Bone marrow (tissue), 2 donors: ENCODE measurements at places on chromosomes 16 and 17.

DNA sequence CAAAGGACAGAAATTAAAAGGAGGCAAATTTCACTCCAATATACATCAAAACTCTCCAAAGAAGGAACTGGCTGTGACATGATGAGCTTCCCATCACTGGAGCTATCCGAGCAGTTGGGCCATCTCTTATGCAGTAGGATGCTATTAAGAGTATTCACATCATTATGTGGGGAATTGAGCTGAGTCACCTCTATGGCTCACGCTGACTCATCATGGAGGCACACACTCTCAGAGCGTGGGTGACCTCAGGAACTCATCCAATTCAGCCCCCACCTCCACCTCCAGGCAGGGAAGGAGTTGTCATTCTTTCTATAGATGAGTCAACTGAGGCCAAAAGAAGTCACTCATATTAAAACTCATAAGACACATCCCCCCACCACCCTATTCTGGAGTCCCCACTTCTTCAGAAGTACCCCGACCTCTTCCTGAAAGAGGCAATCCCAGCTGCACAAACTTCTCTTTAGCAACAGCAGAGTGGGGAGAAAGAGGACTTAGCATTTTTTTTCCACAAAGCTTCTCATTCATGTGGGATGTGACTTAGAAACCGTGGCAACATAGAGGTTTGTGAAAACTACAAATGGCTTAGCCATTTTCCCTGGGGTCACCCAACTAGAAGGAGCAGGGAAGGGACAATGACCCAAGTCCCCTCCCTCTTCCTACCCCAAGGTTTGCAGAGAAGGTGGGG, 32.5 kb downstream of the ABCC12 start:
- DNase-seq = no peak

- no peak for DNase-seq
Measured at GRCh38 chr17:20243524-20243923, 223.8 kb downstream of the LGALS9B start.

GRCh38 chr16:56682703-56683397, 580 bp downstream of the MT1X start:
- no peak for DNase-seq

GRCh38 chr17:50692448-50693035, 15.2 kb downstream of the ANKRD40 start:
- no peak for DNase-seq

DNA sequence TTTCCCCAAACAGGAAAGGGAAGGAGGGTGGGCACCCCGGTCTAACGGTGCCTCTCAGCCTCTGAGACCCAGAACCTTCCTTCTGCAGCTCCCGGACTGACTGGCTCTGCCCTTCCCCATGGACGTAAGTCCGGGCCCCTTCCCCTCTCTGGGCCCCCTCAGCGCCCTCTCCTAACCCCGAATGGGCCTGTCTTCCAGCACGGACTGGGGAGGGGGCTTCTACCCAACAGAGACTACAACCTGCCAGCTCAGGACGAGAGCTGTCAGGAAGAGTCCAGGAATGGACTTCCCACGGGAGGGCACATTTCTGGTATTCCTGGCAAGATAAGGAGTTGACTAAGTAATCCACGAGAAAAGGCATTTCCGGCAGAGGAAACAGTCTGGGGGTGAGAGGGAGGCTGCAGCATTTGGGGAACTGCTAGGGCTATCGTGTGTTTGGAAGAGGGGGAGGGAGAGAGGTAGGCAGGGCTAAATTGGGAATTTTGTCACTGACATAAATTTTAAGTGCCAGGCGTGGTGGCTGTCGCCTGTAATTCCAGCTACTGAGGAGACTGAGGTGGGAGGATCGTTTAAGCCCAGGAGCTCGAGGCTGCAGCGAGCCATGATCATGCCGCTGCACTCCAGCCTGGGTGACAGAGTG, 12.1 kb upstream of the ALDOA start:
- DNase-seq = no peak

DNA sequence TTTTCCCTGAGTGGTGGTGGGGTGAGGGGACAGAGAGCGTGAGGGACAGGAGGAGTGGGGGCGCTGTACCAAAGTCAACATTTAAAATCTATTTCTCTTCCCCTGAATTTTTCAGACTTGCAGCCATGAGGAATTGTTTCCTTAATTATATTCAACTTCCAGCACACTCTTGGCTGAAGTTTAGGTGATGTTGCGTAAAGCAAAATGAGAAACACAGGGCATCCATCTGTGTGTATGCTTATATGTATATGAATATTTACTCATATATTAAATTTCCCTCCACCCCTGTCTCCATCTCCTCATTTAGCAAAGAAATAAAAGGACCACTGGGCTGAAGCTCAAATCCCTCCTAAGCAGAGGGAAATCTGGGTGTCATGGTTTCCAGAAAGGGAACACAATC, 218.1 kb downstream of the XYLT1 start:
- DNase-seq = no peak

- DNase-seq = no peak
Measured at GRCh38 chr16:89706518-89707260, 5.2 kb upstream of the SPATA2L start.

- no peak for DNase-seq
Measured at GRCh38 chr17:16407911-16408588, 7.3 kb upstream of the TRPV2 start.

DNA sequence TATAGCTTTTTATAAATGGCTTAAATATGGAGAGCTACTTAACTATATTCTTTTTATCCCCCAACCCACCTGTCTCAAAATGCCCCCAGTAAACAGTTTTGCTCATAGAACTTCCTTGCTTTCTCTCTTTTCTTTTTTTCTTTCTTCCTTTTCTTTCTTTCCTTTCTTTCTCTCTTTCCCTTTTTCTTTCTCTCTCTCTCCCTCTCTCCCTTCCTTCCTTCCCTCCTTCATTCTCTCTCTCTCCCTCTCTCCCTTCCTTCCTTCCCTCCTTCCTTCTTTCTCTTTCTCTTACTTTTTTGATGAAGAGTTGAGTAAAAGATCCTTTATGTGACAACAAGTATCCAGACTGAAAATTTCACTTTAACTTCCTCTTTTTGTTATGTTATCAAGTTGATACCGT, 48.2 kb downstream of the KCNJ2 start:
- no peak for DNase-seq

- no peak for DNase-seq
Measured at GRCh38 chr16:57316390-57317017, 32.0 kb upstream of the PLLP start.

- no peak for DNase-seq
Measured at GRCh38 chr17:753418-753817, 1.4 kb upstream of the GEMIN4 start.

GRCh38 chr16:88515371-88515770, 54.8 kb upstream of the ZC3H18 start:
- DNase-seq = no peak

DNA sequence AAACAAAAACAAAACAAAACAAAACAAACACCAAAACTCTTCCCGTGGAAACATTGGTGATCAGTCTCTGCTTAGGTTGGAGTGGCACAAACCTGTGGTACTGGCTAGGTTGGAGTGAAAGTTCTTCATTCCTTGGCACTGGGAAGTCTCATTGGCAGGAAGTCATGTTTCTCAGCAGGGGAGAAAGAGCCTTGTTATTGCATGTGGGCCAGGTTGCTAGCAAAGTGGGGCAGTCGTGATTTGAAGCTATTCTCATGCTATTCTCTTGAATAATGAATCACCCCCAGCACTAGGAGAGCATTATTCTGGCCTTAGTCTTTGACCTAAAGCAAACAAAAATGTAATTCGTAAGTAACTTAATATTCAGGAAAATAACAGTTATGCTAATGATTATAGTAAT, 24.3 kb upstream of the B4GALNT2 start:
- DNase-seq = no peak

DNA sequence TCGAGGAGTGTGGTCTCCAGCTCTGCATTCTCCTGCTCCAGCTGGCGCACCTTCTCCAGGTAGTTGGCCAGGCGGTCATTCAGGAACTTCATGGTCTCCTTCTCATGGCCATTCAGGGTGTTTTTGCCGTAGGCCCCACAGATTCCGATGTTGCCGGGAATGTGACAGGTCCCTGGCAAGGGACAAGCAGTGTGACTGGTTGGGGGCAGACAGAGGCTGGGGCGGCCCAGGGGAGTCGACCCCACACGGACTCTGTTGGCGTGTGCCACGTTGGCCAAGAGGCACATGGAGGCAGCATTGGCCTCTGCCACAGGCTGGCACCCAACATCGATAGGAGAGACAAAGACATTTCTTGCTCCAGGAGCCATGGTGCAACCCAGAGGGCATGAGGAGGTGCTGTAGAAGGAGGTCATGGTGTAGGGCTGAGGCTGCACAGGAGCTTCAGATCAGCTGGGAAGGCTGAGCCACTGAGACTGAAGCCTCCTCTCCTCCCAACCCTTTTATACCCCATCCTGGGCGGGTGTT, at the start of gene KRT37:
KRT37 (minus strand) TSS at position 475 of the 525 bp plus-strand sequence; CDS start at position 413, 62 bp downstream.
- DNase-seq = no peak

DNA sequence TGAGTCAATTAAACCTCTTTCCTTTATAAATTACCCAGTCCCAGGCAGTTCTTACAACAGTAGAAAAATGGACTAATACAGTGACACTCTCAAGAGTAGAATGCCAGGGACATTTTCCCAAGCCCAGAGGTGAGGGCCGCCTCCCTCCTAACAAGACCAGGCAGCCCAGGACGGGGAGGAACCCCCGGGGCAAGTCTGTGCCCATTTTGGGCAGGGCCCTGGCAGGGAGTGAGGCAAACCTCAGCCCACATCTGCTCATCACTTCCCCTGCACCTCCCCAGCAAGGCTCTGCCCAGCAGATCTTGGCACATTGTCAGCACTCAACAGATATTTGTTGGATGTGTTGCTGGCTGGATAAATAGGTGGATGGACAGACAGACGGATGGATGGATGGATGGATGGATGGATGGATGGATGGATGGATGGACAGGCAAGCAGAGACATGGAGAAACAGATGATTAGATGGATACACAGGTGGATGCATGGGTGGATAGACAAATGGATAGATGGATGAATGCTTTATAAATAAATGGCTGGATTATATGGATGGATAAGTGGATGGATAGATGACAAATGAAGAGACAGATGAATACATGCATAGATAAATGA, 271.3 kb downstream of the PARN start:
- no peak for DNase-seq

- DNase-seq = no peak
Measured at GRCh38 chr16:31618130-31618529, 90.4 kb downstream of the AHSP start.
